CD4-positive, alpha-beta T cell treated with Interleukin-4 for 4 hours (primary cell): ENCODE measurements at places on chromosomes 3 and 15.
A peak's percentile ranks its signal among the peaks of the same experiment; 100 is the strongest.

DNA sequence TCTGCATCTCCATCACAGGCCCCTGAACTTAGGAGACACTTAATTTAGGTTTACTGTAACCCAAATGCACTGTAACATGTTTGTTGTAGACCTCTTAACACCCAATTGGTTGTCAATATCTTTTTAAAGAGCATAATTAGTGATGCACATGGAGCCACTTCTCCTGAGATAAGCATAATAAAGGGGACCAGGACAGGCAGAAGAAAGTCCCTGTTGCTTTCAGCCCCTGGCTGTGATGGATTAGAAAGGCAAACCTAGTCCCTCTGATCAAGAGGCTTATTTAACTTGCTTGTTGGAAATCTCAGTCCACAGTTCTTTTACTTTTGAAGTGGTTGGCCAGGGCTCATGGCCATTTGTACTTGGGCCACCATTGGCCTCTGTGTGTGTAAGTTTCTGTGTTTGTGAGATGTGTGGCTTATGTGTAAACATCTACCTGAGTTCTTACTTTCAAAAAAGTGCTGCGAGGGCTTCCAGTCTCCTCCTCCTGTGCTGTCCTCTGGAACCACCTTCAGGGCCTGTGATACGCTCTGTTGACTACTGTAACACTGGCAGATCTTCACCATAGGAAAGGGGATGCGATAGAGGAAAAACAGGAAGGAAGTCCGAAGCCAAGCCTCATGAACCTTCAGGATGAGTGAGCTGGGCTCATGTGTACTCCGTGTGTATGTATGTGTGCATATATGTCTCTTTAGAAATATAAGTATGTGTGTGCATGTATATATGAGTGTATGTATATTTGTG is 136.2 kb downstream of the EPHB1 start:
- no peak for DNase-seq

DNA sequence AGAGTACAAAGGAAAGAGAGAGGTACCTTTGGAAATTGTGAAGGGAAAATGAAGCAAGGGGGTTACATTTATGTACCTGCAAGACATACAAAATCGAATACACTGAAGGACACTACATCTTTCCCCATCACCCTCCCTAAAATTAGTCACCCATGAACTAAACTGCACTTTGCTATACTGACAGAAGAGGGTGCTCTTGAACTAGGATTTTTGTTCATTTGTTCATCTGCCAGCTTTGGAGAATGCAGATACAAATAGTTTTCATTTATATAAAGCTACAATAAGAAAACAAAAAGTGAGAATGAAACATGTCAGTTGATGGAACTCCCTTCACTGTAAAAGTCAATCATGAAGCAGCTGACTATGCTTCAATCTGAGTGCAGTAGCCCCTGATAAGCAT is 55.7 kb downstream of the PCCB start:
- DNase-seq = no peak

DNA sequence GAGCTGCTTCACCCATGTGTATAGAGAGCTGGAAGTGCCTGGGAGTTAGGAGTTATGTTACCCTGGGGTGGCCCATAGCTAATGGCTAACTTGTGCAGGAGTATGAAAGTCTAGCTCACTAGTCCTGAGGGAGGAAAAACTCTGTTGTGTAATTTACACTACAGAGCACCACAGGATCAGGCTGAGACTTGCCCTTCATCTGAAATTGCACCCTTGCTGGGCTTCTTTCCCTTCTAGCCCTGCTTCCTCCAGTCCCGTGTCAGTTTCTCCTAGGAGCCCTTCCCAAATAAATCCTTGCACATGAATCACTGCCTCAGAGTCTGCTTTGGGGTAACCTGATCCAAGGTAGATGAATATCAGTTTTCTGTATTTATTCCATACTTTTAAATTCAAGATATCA is 40.0 kb downstream of the CTXND1 start:
- DNase-seq = no peak

DNA sequence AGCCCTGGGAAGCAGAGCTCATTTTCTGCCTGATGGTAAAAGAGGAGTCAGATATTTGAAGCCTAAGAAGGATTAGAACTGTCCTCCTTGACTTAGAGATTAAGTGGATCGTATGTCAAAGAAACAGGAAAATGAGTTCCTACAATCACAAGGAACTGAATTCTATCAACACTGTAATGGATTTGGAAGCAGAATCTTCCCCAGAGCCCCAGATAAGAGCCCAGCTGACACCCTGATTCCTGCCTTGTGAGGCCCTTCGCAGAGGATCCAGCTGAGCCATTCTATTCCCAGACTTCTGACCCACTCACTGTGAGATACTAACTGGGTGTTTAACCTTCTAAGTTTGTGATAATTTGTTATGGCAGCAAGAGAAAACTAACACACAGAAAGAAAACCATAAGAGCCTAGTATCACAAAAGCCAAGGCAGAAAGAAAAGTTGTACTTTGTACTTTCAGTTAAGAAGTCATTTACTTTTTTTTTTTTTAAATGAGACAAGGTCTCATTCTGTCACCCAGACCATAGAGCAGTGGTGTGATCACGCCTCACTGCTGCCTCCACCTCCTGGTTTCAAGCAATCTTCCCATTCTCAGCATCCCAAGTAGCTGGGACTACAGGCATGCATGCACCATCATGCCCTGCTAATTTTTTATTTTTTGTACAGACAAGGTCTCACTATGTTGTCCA is 61.1 kb upstream of the ZBTB20 start:
- DNase-seq = no peak

GRCh38 chr3:151329363-151329762 is at the start of gene P2RY13:
TSS of gene P2RY13 (minus strand) at chr3:151329549. CDS start at chr3:151329528, 21 bp downstream.
- DNase-seq = no peak

- DNase-seq = no peak
These were observed 197.0 kb downstream of the SQOR start for GRCh38 chr15:45831787-45832186.

DNA sequence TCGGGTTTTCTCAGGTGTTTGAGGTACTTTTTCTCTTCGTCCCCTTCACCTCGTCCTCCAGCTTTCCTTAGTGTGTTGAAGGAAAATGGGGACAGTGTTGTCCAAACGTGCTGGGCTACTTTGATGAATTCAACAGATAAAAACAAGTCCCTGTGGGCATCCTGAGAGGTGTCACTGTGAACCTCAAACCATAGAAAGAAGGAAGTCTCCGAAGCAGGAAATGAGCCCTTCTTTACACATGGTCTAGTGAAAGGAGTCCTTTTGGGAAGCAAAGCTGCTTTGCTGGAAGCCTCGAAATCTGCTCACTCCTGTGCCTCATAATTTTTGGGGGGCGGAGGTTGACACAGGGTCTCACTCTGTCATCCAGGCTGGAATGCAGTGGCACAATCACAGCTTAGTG is 10.6 kb downstream of the IL17RB start:
- no peak for DNase-seq

GRCh38 chr15:43253431-43254403 is 13.0 kb downstream of the TGM5 start:
- peak; percentile 29 for DNase-seq

- peak; percentile 99 for DNase-seq
These were observed at the start of the genes BTD and HACL1 for GRCh38 chr3:15601399-15602145. TSS of gene BTD (plus strand) at chr3:15601745. CDS start at chr3:15635440, 33,695 bp downstream. TSS of gene HACL1 (minus strand) at chr3:15601569. CDS start at chr3:15601463, 106 bp downstream.

DNA sequence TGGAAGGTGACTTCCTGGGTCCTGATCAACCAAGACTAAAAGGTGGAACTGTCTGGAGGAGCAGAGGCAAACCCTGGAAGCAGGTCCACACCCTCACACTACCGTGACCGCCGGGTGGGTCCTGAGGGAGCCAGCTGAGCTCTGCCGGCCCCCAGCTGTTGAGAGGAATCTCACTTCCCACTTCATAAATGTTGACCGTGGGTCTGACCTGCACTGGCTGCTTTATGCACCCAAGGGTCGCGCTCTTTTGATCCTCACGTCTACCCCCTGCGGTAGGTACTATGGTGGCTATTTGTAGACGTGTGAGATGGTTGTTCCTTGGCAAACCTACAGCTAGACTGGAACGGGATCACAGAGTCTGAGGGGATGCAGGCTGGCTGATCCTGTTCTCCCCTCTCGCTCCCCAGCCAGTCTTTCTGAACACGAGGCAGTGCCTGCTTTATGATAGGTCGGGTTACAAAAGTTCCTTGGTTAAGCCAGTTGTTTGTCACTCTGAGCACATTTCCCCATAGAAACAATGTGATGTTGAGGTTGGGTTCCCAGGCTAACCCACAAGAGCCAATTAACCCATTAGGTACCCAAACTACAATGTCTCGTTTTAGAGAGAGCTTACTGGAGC is 113.0 kb upstream of the ETV5 start:
- no peak for DNase-seq

GRCh38 chr3:144033863-144034262 is 62.2 kb downstream of the DIPK2A start:
- no peak for DNase-seq

GRCh38 chr3:181174022-181174421 is 184.5 kb upstream of the DNAJC19 start:
- no peak for DNase-seq

DNA sequence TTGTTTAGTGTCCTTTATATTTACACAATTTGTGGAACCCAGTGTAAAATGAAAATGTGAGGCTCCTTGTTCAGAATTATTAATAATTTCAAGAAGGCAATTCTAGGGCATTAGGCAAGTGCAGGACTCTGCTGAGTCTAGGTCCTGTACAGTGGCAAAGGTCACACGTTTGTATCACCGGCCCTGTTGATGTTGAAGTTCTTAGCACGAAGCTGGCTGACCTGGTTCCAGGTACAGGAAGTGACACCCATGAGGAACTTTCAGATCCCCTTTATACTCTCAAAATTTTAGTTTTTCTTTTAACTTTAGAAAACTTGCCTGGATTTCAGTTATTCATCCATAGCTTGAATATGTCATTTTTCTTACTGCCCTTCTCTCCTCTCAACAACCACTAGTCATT is 349.4 kb downstream of the CNTN6 start:
- no peak for DNase-seq

DNA sequence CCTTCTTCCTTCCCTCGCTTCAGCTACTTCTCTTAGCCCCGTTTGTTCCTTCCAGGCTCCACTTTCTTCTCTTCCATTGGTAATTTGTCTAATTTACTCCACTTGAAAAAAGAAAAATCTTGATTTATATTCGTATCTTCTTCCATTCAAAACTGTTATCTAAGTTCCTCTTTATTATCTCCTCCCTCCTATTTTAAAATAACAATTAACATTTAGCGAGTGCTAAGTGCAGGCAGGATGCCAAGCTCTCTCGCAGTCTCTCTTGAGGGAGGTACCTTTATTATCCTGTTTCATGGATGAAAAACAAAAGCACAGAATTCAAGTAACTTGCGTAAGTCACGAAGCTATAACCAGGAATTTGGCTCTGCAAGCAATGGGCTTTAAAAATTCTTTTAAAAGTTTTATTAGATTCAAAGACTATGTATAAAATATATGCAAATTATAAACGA is 418.9 kb upstream of the NAALADL2 start:
- DNase-seq = no peak

- no peak for DNase-seq
These were observed 42.0 kb downstream of the GSK3B start for GRCh38 chr3:120052225-120052624.

DNA sequence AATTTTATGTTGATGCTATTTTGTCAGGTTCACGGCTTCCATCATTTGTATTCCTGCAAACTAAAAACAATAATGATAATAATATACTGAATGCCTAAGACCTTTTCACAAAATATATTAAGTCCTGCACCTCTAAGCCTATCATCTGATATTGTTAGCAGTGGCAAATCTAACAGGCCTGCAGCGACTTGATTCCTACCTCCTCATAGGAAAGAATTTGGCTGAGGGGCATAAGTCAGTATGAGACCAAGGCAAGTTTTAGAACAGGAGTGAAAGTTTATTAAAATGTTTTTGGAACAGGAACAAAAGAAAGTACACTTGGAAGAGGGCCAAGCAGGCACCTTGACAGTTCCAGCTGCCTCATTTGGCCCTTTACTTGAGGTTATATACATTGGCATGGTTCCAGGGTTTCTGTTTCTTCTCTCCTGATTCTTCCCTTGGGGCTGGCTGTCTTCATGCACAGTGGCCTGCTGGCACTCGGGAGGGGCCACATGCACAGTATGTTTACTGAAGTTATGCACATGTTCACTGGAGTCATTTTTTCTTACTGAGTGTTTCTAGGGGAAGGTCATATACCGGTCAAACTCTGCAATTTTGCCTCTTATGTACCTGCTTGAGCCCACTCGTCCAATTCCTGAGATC is 418.1 kb downstream of the EPHA6 start:
- DNase-seq = no peak

DNA sequence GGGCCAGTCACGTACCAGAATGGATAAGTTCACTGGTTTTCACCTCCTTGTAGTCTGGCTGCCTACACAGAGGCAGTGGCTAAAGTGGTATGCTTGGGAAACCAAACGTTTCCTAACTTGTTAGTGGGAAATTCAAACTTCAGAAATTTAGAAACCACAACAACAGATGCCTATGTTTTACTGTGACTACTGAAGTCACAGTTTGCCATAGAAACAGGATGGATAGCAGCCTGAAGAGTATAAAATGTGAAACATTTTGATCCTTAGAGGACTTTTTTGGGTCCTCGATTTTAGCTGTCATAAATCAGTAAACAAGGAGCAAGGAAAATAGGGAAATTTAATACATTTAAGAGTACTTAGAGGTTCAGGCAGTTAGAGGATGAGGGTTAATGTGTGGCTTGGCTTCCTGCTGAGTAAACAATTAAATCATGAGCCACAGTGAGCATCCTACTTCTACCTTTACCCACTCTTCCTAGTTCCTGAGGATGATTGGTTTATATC is 48.6 kb downstream of the CMSS1 start:
- peak; percentile 21 for DNase-seq

- no peak for DNase-seq
These were observed 120.0 kb downstream of the ATG7 start for GRCh38 chr3:11392014-11392859.

- no peak for DNase-seq
These were observed 21.9 kb upstream of the P2RY13 start for GRCh38 chr3:151351219-151351618.

DNA sequence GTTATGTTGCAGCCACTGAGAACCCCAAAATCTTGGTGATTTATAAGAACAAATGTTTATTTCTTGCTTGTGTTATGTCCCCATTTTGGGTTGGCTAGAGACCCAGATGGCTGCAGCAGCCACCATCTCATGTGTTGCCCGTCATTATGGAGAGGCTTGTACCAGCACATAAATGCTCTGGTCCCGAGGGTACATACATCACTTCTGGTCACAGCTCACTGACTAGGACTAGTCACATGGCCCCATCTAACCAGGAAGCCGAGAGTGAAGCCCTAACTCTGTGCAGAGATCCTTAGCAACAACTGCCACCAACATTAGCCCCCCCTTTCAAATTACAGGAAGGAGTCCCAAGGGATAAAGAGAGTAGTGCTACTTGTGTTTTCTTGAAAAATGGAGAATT is 25.5 kb upstream of the HACD2 start:
- no peak for DNase-seq

DNA sequence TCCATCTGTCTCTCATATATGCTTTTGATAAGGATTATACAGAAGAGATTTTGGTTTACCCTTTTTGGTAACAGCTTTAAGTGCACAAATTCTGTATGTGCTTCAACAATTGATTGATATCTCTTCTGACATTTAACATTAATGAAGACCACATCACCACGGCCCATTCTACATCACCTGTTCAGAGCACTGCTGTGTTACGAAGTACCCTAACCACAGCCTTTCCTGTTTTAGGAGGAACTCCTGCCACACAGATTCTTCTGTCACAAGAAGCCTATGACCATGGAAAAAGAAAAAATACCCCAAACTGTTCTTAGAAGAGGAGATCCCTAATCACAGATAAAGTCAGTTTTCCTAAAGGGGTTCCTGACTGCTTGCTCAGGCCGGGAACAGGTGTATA is 170.1 kb downstream of the NSUN3 start:
- DNase-seq = no peak

GRCh38 chr3:136860541-136860940 is 1.5 kb upstream of the NCK1 start:
- DNase-seq = no peak

GRCh38 chr15:85073556-85074194 is 92.0 kb downstream of the PDE8A start:
- DNase-seq = no peak
